ENCODE measurements at places on chromosomes 5 and 9.

- no peak for DNase-seq
Observed at GRCh38 chr9:34987160-34987901, 2.2 kb upstream of the DNAJB5 start.

DNA sequence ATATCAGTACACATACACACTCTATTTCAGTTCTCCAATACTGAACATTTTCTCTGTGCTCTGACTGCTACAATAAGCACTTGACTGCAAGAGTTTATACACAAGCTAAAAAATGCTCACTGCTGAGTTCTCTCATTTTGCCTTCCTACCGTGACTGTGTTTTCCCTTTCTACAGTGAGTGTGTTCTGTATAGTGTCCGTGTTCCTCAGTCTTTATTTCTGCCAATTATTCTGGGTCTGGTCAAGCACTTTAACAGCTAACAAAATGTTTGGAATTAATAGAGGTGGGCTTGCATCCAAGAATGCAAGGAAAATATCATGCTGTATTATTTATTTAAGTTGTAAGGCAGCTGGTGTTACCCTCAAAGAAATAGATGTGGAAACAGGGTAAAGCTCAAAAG, 217.0 kb upstream of the NREP start:
- DNase-seq = no peak

DNA sequence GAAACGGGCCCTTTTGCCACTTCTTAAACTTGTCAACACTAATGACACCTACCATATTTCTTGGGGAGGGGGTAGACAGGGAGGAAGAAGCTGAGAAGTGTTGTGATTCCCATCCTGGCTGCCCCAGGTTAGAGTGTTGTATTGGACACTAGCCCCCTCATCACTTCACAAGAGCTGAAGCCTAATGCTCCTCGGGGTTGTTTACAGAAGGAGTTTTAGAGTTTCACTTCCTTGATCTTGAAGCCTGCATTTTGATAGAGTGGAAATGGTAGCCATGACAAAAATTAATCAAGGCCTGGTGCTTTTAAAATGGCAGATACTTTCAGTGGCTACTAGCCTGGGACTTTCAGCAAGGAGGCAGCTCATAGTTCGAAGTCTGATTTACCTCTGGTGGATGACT, 11.0 kb upstream of the FAM120AOS start:
- no peak for DNase-seq

GRCh38 chr5:6772886-6773285, 59.7 kb downstream of the TENT4A start:
- DNase-seq = no peak

DNA sequence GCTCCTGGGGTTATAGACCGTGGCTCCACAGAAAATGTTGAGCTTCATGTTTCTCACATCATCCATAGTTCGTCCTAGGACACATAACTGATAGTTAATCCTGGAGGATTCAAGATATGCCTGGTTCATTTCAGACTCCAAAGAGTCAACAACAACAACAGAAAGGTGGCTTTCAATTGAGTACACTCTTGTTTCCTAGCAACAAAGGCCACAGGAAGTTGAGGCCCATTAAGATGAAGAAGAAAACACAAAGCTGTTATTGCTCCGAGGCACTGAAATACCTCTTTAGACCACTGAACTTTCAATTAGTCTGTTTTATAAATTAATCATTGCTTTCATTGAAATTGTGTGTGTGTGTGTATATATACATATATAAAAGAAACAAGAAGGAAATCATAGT, 154.5 kb downstream of the YIPF5 start:
- no peak for DNase-seq

Data from tibial nerve (tissue), 4 donors.